ENCODE measurements at places on chromosomes 2 and 18.

- peak; percentile 50 for DNase-seq
Observed at GRCh38 chr2:15588329-15588919, 3.2 kb upstream of the DDX1 start.

DNA sequence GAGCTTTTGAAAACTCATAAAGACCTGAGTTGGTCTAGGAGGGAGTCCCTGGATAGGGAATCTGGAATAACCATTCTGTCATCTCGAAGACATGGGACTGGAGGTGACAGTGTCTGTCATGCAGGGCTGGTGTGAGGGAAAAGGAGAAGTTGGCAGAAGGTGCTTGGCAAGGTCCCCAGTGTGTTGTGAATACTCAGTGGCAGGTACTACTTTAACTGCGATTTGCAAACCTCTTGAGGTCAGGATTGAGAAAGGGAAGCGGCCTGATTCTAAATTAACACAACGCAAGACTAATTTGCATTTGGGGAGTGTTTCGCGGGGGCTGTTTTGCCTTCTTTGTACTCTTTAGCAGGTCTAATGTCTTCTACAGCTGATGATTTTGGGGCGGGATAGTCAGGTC lies 77.0 kb upstream of the TMEM200C start:
- no peak for DNase-seq

DNA sequence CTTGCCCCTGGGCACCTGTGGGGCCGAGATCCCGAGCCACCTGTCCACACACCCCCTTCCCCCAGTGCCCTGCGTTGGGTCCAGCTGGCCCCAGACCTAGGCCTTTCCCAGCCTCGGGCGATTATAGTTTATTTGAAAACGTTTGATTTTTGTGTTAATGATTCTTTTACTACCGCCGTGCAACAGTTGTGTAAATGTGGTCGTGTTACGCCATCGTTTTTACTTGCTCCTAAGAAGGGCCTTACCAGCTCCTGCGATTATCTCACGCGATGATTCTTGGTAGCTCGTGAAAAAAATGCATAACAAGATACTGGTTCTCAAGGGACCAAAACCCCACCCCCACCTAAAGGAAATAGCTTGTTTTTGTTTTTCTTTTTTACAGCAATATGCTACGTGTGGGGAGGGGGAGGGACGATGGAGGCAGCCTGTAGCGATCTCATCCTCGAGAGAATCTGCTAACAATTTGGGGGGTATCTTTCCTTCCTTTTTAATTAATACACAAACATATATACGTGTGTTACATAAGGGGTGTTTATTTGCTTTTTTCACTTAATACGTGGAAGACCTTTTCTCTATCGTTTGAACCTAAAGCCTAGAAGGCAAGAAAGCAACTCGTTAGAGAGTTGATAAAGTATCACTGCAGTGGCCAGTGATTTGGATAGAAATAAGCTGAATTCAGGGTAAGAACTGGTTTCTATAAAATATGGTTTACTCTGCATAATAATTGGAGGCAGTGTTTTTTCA lies 1.0 kb downstream of the ZDBF2 start:
- DNase-seq, result no peak

GRCh38 chr2:33121416-33121815 lies 174.7 kb downstream of the LTBP1 start:
- DNase-seq, result no peak

DNA sequence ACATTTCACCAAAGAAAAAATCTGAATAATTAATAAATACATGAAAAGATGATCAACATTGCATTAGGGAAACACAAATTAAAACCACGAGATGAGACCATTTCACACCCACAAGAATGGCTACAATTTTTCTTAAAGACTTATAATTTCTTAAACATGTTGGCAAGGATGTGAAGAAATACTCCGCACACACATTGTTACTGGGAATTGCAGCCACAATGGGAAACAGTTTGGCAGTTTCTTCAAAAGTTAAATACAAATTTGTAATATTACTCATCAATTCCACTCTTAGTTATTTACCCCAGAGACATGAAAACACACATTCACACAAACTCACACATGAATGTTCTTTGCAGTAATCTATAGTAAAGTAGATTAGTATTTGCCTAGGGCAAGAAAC lies 363.3 kb upstream of the SMIM21 start:
- no peak for DNase-seq

- no peak for DNase-seq
Observed at GRCh38 chr2:234835738-234836137, 116.1 kb upstream of the SH3BP4 start.

DNA sequence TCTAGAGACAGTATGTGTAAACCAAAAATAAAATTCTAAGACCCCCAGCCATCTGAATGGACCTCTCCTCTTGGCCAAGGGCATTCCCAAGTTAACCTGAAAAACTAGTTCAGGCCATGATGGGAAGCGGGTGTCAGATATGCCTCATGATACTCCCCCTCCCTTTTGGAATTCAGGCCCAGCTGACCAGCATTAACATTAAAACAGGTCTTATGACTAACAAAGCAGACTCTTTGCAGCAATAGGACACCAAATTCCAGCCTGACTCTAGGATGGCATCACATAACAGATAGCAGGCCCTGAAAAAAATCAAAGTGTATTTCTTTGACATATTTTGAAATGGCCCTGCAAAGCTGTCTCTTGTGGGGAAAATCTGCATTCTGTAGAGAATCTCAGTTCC lies 73.3 kb upstream of the L3MBTL4 start:
- DNase-seq, result no peak

DNA sequence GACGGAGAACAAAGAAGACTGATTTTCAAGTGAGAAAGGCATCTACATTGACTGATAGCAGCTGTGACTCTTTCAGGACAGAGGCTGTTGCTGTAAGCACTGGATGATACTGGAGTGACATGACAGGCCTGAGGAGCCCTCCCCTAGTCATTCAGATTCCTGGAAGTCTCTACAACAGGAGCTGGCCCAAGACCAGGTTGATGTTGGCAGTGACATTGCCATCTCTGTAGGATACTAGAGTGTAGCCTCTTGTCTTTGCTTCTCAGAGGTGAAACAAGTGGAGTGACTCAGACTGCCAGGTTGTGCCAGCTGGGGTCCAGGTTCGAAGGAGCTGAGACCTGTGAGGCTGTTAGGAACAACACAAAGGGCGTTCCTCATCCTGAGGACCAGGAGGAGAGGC lies 44.7 kb upstream of the SH3RF3 start:
- DNase-seq, result no peak

GRCh38 chr2:113192459-113193100 lies 18.8 kb downstream of the PSD4 start:
- DNase-seq, result no peak

- DNase-seq, result no peak
Observed at GRCh38 chr18:51603551-51603950, 406.1 kb upstream of the MEX3C start.

GRCh38 chr2:43130548-43130875 lies 95.9 kb downstream of the ZFP36L2 start:
- DNase-seq, result no peak

GRCh38 chr2:232396683-232397082 lies 10.0 kb upstream of the ALPG start:
- DNase-seq, result no peak

GRCh38 chr18:70165936-70166335 lies 39.6 kb downstream of the RTTN start:
- DNase-seq, result no peak

All from stimulated activated CD8-positive, alpha-beta memory T cell treated with anti-CD3 and anti-CD28 coated beads, Interleukin-4, amount 100 ng/mL, for 48 hours (primary cell).